KBM-7 (cell line): ENCODE measurements at places on chromosomes 12 and 14.

DNA sequence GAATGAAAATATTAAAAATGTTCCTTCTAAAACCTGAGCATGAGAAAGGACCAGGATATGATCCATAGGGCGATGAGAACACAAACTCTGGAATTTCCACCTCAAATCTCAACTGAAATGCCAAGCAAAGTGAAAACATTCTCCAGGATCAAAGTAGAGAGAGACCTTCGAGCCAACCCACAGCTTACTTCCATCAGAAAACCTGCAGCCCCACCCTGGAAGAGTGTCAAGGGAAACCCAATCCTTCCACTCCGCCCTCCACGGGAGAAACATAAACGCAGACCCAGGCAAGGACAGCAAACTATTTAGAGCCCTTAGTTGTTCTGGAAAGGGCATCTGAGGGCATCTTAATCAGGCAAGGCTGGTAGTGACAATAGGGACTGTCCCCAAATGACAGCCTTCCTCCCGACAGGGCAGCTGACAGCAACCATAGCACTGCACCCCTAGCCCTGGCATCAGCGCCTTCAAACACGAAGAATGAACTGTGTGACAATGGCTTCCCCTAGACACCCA, 21.8 kb downstream of the SLC15A4 start:
- no peak for DNase-seq

- DNase-seq: no peak
Observed at GRCh38 chr12:68290126-68290525, 36.7 kb upstream of the IL22 start.

- DNase-seq: no peak
Observed at GRCh38 chr14:55188686-55189295, 2.6 kb downstream of the DLGAP5 start.

DNA sequence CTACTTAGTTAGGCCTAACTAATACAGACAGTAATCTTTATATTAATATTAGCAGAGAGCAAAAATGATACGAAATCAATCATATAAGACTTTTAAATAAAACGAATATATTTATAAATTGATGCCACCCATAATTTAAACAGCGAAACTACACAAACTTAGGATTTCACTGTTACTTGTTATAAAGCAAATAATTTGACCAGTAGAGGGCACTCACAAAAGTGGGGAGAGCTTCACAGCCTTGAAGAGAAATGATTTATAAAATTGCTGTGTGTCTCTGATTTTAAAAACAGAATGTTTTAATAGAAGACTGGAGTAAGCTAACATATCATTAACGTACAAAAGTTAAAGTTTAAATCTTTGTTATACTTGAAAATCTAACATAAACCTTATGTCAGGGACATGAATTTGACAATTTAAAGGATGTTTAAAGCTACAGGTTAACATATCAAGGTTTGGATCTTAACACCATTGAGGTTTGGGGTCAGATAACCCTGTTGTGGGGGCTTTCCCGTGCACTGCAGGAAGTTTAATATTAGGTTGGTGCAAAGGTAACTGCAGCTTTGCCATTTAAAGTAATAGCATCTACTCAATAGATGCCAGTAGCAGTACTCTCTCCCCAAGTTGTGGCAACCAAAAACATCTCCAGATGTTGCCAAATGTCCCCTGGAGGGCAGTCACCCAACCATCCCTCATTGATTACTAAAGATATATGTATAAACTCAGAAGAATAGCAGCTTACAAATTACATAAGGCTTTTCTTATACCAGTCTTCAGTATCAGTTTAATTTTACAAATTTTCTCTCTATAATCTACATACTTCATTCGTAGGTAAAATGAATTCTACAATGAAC, 9.3 kb downstream of the KRAS start:
- DNase-seq: peak; percentile 42
